Skeletal muscle tissue (tissue), 5 donors: ENCODE measurements at places on chromosomes 6 and 20. TPM values are rescaled to one million over a fixed set of nuclear protein-coding genes. Genes with fewer than 3 reads are reported as not detected.

Gene SMOC2
- 26.6 TPM for total RNA-seq

Gene IRF4
- total RNA-seq: 3.1 TPM

Gene HLA-DPB1
- total RNA-seq: 9.9 TPM

Gene RNF5
- total RNA-seq: 57.9 TPM

Gene TAAR1
- not detected for total RNA-seq
